ENCODE measurements at places on chromosomes 4 and X.

- no peak for DNase-seq
Observed at GRCh38 chrX:50430917-50431575, 39.6 kb downstream of the DGKK start.

DNA sequence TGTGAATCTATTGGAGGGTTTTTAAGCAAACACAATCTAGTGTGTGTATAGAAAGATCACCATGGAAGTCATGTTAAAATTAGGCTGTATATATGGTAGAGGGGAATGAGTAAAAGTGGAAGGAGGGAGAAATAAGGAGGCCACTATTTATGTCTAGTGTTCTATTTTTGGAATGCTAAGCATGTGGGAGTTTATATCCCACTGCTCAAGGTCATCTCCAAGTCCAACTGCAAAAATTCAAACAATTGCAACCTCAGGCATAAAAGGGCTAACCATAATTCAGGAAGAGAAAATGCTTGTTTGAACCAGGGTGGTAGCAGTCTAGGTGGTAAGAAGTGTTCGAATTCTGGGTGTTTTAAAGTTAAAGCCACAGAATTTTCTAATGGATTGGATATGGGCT, 39.2 kb downstream of the SERPINA7 start:
- DNase-seq = no peak

GRCh38 chr4:5808081-5808741, 84.7 kb downstream of the CRMP1 start:
- DNase-seq = no peak

GRCh38 chr4:125168531-125168930, 146.2 kb upstream of the FAT4 start:
- DNase-seq = no peak

- DNase-seq = no peak
Observed at GRCh38 chrX:5959286-5959685, 269.4 kb downstream of the NLGN4X start.

- DNase-seq = no peak
Observed at GRCh38 chr4:83248486-83248885, 36.1 kb downstream of the COQ2 start.

DNA sequence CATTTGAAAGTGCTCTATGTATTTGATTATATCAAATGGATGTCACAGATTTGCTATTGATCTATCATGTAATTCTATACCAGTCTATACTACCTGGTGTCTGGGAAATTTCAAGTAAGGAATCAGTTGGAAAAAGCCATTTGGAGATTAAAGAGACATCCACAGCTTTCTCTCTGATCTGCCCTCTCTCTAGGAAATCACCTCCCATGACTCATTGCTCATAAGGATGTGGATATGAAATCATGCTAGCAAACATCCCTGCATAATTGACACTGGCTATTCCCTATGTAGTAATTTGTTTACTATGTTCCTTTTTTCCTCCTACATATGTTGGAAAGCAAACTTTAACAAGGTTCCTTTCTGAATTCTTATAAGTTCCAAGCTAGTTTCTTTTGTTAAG, 94.3 kb downstream of the TEX13A start:
- DNase-seq = no peak

- DNase-seq = no peak
Observed at GRCh38 chr4:61225656-61226055, 25.5 kb downstream of the ADGRL3 start.

- no peak for DNase-seq
Observed at GRCh38 chr4:74969507-74970474, 36.9 kb downstream of the PARM1 start.

- no peak for DNase-seq
Observed at GRCh38 chrX:44338361-44338760, 5.1 kb downstream of the EFHC2 start.

DNA sequence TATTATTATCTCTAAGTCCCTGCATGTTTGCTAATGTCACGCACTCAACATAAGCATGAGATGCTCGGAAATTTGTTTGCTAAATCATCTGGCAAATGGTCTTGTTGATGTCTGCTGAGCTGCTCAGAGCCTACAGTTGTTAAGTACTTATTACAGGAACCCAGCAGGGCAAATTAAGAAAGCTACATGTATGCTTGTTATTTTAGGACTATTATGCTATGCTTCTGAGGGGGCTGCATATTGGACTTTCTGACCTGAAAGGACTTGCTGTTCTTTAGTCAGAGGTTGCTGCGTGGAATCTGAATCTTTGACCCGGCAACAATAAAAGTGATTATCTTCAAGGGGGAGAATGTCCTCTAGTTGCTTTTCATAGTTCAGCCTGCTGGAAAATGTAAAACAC, 36.3 kb upstream of the TENM3 start:
- no peak for DNase-seq

GRCh38 chr4:76597423-76597979, 162.5 kb downstream of the SHROOM3 start:
- DNase-seq = no peak

DNA sequence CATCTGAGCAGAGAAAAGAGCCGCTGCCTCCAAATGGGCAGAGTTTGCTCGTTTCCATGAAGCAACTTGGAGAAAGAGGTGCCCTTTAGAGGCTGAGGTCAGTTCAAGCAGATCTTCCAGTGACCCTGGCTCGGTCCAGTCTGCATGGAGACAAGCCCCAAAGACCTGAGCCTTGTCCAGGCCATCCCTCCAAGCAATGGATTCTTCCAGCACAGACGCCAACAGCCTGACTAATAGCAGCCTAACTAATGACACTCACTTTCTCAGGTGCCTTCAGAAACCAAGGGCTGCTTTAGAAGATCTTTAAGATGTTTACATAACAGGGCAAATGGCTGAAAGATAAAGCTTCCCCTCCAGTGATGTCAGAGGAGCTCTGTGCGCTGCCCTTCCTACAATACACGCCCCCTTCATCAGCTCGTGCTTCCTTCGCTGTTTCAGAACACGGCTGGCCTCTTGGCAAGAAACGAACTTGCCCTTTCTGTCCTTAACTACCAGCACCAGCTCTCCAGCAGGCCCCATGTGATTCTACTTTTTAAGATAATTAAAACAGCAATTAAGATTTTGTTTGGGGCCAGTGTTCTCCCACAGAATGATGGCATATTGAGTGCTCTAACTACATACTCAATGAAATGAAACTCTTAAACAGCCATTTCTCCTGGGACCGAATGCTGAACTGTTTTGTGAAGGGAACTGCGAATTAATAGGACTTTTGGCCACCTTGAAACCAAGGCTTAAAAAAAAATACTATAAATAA, 119.0 kb downstream of the GPR143 start:
- no peak for DNase-seq
